ENCODE measurements at places on chromosomes 11 and 22.

DNA sequence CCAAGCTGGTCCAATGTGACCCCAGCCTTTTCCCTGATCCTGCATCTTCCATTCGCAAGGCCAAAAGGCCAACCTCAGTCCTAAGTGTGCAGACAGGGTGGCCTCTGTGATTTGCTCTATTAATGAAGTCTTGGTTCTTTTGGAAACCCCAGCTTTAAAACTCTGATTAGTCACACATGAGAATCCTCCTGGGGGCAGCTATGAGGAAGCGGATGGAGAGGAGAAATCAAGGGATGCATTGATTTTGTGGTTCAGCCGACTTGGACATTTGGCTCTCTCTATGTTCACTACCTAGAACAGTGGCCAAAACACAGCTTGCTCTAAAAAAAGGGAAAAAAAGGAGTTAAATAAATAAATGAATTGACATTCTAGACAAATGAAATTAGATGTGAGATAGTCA is 98.6 kb upstream of the USP47 start:
- DNase-seq, result no peak

DNA sequence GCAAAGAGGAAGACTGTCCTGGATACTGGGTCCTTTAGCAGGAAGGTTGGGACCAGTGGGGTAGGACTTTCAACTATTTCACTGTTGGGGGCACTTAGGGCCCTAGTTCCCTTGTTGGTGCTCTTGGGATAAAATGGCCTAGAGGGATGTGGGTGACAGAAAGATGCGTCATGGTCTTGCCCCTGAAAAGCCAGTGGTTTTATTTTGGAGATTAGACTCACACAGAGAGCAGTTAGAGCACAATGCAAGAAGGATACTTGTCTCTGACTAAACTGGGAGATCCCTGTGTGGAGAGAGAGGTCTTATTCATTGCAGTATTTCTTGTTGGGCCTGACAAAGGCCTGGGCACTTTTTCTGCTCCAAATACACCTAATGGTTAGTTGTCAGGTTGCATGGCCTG is 22.6 kb upstream of the MRGPRX2 start:
- DNase-seq, result no peak

- DNase-seq, result no peak
Measured at GRCh38 chr11:105315287-105315686, 175.7 kb upstream of the CARD18 start.

DNA sequence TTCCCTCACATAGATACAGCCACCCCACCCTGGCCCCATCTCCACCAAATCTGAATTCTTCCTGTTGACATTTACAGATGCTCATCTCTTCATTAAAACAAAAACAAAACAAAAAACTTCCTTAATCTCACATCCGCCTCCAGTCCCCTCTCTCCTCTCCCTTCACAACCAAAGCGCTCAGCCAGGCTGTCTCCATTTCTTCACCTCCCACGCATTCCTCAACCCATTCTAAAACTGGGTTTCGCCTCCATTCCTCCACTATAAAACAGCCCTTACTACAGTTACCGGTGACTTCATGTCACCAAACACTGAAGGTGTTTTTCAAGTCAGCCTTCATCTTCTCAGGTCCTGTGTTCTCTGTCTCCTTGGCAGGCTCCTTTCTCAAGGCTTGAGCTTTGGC is 9.6 kb downstream of the BACE1-AS start:
- no peak for DNase-seq

DNA sequence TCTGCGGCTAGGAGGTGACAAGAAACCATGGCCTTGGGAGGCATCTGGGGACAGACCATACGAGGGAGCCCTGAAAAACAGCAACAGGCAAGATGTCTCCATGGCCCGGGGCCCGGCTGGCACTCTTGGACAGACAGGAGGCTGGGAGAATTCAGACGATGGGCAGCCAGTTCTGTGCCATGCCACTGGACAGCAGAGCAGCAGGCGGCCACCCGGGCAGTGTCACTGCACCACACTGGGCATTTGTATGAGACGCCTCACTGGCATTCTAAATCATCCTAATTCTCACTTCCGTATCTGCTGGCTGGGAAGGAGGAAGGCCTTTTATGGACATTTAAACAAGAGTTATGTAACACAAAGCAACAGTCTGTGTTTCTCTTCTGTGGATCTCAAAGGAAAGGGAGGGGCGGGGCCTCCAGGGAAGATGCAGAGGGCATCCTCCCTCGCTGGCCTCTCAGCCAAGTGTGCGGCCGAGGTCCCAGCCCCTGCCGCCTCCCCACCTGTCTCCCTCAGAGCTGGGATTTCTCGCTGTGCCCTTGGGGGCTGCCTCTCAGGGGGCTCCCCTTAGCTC is 350.3 kb downstream of the SHANK2 start:
- no peak for DNase-seq

DNA sequence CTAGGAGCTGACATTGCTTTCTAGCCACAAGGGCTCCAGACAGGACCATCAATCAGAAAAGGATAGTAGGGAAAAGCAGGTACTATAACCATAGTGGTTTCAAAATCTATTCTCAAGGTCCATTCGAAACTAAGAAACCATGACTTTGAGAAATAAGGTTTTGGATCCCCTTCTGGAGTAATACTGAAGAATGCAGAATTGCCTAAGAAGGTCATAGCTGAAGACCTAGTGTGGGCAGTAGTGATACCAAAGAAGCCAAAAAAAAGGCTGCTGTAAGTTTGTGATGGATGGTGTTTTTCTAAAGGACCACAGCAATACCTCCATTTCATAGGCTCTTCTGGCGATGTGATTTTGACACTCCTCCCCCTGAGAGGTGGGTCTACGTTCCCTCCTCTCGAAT is 163.1 kb downstream of the MAML2 start:
- no peak for DNase-seq

DNA sequence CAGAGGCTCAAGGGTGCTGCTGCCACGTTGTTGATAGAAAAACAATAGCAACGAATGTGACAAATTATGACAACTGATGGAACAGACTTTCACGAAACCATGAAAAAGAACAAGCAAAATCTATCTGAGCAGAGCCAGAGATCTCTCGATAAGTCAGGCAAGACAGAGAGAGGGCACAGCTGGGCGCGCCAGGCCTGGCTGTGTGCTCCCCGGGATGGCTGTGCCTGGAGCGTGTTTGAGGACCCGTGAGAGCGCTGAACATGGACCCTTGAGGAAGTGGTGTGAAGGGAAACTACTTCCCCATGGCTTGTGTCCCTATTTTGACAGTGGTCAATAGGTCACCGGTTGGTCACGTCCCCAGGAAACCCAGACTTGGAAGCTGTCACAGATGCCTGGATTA is 83.1 kb upstream of the FGF3 start:
- DNase-seq, result no peak

DNA sequence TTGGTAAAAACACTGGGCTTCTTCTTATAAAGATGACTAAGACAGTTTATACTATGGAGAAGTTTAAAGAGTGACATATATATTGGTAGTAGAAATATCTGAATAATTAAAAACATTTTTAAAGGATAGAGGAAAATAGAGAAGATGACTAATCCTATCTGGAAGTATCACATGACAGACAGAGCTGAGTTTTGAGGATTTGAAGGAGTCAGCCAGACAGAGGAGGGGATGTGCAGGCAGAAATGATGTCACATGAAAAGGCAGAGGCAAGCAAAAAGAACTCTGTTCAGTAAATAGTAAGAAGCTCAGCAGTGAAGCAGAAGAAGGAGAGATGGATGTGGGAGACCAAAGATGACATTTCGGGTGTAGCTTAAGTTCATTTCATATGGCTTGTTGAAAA is 1.6 kb downstream of the OR10A2 start:
- no peak for DNase-seq

DNA sequence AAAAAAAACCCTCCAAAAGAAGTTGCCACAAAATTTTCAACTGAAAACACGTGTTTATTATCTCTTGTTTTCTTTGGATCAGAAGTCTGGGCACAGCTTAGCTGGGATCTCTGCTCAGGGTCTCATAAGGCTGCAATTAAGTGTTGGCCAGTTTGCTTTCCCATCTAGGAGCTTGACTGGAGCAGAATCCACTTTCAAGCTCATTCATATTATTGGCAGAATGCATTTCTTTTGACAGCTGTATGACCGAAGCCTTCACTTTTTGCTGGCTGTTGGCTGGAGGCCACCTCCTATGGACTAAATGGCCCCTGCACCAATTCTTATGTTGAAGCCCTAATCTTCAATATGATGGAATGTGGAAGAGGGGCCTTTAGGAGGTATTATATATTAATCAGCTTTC is 139.6 kb downstream of the DDX10 start:
- no peak for DNase-seq

DNA sequence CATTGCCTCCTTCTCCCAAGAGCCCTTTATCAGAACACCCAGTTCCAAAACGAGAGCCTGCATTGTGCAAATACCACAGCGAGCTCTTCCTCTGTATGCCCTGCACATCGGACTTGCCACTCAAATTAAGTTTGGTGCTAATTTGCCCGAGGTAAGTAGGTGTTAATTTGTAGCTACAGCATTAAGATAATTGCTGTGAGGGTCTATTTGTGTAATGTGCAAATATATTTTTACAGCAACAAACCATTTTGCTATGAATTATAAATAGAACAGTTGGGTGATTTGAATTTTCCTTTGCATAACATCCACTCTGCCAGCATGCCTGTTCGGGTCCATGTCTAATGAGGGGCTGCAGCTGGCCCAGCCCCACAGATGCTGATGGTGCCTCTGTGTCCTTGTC is 8.1 kb downstream of the ARHGAP8 start:
- DNase-seq, result no peak

DNA sequence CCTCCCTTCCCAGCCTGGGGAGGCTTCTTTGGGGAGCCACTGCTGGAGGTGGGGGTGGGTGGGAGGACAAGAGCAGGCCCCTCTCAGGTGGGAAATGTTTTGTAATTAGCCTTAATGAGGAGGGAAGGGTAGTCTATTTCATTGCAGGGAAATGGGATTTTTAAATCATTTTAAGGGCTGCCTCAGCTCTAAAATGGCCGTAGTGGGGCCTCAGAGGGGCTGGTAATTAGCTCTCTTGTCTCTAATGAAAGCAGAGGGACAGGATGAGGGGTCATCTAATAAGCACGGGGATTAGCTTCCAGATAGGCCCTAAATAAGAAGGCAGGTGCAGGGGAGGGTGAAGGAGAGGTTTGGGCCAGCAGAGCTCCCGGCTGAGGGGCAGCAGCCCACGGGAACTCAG is 46.5 kb downstream of the LMO1 start:
- DNase-seq, result no peak

- DNase-seq, result no peak
Measured at GRCh38 chr22:45335854-45336522, 26.3 kb downstream of the FAM118A start.

DNA sequence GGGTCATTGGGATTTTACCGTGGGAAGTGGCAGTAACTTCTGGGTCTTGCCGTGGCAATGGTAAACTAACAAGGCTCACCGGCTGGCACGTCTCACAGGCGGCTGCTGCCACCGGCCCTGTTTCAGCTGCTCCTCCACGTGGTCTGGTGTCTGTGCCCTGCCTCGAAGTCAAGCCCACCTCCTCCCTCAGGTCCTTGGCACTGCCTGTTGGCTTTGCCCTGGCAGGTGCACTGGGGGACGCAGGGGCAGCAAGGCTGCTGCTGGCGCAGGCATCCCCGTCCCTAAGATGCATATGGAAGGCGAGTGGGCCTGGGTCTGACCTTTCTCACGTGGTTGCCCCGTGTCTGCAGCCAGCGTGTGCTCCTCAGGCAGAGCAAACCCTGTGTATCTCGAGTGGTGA is 783.6 kb downstream of the BRD1 start:
- DNase-seq, result no peak

- no peak for DNase-seq
Measured at GRCh38 chr11:36343436-36343835, 47.3 kb downstream of the PRR5L start.

DNA sequence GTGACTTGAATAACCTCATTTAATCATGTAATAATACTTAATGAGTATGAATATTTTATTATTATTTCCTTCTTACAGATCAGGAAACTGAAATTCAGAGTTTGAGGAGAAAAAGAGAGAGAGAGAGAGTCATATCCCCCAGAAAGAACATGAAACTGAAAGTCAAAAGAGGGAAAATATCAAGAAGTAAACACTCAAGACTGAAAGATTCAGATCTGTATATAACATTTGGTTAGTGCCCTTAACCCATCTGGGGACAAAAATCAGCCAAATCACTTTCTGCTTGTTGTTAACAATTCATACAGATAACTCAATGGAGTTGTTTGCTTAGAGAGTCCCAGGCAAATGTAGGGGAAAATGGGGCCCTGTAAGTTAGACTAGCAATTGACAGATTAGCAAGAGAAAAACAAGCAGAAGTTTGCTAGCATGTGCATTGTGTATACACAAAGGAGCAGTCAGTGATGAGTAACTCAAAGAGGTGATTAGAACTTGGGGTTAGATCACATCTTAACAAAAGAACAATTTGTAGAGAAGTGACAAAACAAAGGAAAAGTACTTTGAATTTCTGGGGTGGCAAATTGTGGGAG is 25.9 kb upstream of the MMP13 start:
- no peak for DNase-seq

GRCh38 chr11:61021661-61022212 is 50.3 kb downstream of the CD6 start:
- peak; percentile 92 for DNase-seq
